GM23248 (cell line): ENCODE measurements at places on chromosomes 2 and 18. TPM values are rescaled to one million over a fixed set of nuclear protein-coding genes. Genes with fewer than 3 reads are reported as not detected.

DNA sequence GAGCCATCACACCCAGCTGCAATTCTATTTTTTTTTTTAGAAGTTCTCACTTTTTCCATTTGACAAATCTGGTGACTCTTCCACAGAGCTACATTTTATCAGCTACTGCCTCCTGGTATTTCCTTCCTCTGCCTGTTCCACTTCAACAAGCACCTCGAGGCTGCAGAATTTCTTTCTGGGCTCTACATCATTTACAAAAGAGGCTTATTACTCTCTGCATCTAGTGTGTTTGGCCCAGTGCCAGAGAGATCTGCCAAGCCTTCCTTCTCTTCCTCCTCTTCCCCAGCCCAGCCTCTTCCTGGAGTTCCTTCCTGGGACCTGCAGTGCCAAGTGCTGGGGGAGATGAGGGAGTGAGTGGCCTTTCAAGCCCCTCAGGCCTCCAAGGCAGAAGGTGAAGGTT lies 119.6 kb upstream of the ITGA6 start:
- DNase-seq = peak; percentile 13

DNA sequence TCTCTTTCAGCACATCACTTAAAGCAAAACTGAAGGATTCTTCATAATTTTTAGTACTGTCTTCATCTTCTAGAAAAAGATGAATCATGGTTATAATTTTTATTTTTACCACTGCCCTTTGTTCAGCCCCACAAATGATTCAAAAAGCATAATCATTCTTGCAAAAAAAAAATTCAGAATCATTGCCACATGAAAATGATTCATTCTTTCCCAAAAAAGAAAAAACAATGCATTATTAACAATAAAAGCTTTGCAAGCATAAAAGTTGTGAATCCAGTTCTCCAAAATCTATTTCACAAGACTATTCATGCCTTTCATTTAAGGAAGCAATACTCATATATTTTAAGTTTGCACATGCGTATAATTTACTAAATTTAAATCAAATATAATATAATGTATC lies 204.8 kb downstream of the RBM43 start:
- peak; percentile 75 for DNase-seq

- DNase-seq = peak; percentile 46
Observed at GRCh38 chr2:112204411-112204810, 50.4 kb downstream of the ZC3H8 start.

- DNase-seq = no peak
Observed at GRCh38 chr2:51013079-51013932, 18.6 kb downstream of the NRXN1 start.

The GPR35 gene
- total RNA-seq = 0.25 TPM in 1 of 2 replicates, not detected in the other
